ENCODE measurements at places on chromosomes 12 and 14. TPM values are rescaled to one million over a fixed set of nuclear protein-coding genes. Genes with fewer than 3 reads are reported as not detected.

DNA sequence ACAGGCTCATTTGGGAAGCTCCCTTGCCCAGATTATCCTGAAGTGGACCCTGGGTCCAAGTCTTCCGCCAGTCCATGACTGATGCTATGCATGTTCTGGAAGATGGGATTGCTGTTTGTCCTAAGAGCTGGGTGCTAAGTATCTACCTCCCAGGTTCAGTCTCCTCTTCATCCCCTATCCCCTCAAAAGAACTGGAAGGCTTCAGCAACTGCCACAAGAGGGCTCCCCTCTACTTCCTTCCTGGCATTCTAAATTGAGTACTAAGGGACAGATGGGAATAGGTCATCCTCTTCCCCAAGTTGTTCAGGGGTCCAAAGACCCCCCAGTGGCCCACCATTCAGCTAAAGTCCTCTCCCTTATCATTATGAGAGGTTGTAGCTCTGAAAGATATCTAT, 9.0 kb upstream of the FKBP11 start:
- H3K27me3 ChIP-seq: no peaks in the 10 kb centered on the region
- H3K4me3 ChIP-seq: peak overlapping the region; percentile 64
- peaks cover 53% of the 10 kb centered on the region for H3K36me3 ChIP-seq
- peaks cover 33% of the 10 kb centered on the region for H3K4me1 ChIP-seq
- H3K27ac ChIP-seq: peak overlapping the region; percentile 96

KICS2 gene
- total RNA-seq: 9.6 TPM

MYF6 gene
- total RNA-seq: not detected

SERPINA3 gene
- not detected for total RNA-seq

- no peaks in the 10 kb centered on the region for H3K36me3 ChIP-seq
- H3K27me3 ChIP-seq: peaks cover 1% of the 10 kb centered on the region
- H3K4me1 ChIP-seq: peaks cover 14% of the 10 kb centered on the region
- no peak overlapping the region for H3K27ac ChIP-seq
- H3K4me3 ChIP-seq: no peak overlapping the region
Observed at GRCh38 chr12:75704664-75705063, 193.3 kb upstream of the KRR1 start.

DNA sequence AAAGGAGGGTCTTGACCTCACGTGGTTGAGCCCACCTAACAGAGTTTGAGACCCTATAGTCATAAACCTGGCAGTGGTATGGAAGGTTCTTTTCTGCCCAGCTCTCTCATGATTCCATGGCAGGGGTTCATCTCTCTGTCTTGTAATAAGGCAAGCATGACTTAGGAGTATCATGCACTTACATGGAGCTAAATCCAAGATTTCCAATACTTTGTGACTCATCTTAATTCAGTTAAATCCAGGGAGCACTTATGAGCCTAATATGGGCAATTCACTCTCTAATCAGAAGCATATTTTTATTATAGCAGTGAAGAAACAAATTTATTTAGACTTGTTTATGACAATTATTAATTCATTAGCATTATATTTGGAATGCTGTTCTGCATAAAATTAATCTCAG, 131.8 kb upstream of the CPSF6 start:
- H3K4me3 ChIP-seq: no peak overlapping the region
- peaks cover 7% of the 10 kb centered on the region for H3K27me3 ChIP-seq
- DNase-seq: no peak
- H3K4me1 ChIP-seq: no peaks in the 10 kb centered on the region
- no peaks in the 10 kb centered on the region for H3K36me3 ChIP-seq

GRCh38 chr14:64387232-64387781, 846 bp upstream of the MTHFD1 start:
- peak overlapping the region; percentile 85 for H3K4me3 ChIP-seq
- peaks cover 30% of the 10 kb centered on the region for H3K36me3 ChIP-seq
- no peak for DNase-seq
- H3K27me3 ChIP-seq: no peaks in the 10 kb centered on the region
- peak overlapping the region; percentile 87 for H3K27ac ChIP-seq

SPIC gene
- total RNA-seq: not detected
